ENCODE measurements at places on chromosomes 11 and 22.

GRCh38 chr22:20108757-20109230, 7.1 kb upstream of the RANBP1 start:
- no peak for DNase-seq

DNA sequence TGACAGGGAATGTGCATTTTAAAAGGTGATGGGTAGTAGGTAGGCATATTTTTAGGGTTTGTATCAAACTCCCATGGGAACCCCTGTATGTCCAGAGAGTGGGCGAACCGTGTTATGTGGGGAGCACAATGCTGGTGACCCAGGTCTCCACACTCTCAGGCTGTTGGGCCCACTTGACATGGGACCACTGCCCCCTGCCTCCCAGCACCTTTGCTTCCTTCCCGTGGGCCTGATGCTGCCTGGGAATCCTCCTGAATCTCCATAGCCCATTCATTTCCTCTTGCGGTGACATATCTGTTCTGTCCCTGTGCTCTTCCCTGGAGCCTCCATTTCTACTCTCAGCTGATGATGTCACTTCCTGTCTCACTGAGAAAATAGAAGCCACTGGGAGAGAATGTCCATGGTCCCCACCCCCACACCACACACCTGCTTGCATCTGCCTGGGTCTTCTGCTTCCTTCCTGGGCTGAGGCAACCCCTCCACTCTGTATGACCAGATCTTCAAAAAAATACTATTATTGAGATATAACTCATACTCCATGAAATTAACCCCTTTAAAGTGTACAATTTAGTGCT, 55.8 kb upstream of the THY1 start:
- DNase-seq = no peak

- no peak for DNase-seq
Observed at GRCh38 chr22:24728790-24729637, 45.5 kb downstream of the PIWIL3 start.

DNA sequence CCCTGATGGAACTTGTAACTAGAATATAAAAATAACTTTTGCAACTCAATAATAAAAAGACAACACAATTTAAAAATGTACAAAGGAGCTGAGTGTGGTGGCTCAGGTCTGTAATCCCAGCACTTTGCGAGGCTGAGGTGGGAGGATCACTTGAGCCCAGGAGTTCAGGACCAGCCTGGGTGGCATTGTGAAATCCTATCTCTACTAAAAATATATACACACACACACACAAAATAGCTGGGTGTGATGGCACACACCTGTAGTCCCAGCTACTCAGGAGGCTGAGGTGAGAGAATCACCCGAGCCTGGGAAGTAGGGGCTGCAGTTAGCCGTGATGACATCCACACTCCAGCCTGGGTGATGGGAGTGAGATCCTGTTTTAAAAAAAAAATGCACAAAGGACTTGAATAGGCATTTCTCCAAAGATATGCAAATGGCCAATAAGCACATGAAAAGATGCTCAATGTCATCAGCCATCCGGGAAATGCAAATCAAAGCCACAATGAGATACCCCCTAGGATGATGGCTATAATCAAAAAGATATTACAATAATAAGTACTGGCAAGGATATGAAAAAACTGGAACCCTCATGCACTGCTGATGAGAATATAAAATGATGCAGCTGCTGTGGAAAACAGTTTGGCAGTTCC, 59.8 kb upstream of the SEPTIN5 start:
- DNase-seq = no peak

DNA sequence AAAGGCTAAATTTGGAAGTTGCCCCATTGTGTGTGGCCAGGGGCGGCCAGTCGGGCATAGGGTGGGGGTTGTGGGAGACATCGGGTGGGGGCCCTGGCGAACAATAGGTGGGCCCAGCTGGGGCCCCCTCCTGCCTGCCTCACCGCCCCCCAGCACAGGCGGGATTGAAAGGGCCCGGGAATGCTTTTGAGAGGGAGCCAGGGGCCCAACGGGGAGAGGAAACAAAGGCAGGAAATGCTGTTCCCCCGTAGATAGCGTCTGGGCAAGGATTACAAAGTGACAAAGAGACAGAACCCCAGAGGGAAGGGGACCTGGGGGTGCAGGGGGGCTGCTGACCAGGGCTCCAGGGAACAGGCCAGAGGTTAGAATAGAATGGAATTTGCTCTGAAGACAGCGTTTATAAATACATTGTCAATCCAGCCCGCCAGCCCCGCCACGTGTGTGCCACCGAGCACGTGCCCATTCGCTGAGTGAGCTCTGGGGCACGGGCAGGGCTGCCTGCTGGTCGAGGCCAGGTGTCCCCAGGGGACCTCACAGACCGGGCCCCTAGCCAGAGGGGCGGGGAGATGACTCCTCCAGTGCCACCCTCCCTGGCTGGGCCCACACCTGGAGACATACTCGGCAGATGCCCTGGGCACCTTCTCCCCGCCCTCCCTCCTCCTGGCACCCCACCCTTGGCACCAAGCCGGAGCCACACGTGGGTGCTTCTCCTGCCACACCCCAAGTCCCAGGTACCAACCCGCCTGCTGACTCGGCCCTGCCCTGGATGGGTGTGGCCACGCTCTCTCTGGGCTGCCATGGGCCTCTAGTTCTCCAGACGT, 9.7 kb downstream of the PDGFB start:
- DNase-seq = no peak

DNA sequence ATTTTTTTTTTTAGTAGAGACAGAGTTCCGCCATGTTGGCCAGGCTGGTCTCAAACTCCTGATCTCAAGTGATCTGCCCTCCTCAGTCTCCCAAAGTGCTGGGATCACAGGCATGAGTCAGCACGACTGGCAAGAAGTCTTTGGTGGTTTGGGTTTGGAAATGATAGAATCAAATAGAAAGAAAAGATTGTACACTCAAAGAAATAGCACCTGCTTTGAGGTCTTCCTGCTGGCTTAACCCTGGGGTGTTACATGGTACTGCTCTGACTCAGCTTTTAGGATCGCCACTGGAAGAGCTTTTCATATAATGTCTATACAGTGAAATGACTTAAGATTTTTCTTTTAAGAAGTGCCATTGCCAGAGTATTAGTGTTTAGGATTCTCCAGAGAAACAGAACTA, 50.2 kb downstream of the JAM3 start:
- DNase-seq = no peak

- no peak for DNase-seq
Observed at GRCh38 chr11:126456783-126457542, 101.5 kb downstream of the ST3GAL4 start.

DNA sequence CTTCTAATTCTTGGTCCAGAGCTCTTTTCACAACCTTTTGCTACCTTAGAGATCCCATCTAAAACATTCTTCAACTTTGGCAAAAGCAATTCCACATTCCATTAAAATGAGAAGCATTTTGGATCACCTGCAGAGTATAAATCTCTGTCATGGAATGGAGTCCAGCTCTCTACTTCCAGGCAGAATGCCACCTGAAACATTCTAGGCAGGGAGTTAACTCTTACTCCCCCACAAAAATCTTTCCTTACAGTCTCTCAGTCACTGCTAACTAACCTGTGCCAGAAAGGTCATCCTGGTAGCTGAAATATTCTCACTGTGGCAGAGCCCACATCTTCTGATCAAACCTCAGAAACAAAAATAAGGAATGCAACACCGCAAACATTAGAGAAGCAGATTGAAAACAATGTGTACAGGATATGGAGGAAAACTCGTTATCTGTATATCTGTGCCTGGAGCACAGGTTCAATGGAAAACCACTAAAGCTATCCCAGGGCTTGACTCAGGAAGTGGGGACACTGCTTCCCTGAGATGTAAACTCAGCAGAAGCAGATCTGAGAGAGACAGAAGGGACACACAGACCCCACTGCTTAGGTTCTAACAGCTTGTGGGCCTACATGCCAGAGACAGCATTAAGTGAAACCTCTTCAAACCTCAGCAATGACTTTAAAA, 78.9 kb downstream of the KCNC1 start:
- no peak for DNase-seq

GRCh38 chr11:116993599-116993998, 104.6 kb downstream of the SIK3 start:
- DNase-seq = no peak

DNA sequence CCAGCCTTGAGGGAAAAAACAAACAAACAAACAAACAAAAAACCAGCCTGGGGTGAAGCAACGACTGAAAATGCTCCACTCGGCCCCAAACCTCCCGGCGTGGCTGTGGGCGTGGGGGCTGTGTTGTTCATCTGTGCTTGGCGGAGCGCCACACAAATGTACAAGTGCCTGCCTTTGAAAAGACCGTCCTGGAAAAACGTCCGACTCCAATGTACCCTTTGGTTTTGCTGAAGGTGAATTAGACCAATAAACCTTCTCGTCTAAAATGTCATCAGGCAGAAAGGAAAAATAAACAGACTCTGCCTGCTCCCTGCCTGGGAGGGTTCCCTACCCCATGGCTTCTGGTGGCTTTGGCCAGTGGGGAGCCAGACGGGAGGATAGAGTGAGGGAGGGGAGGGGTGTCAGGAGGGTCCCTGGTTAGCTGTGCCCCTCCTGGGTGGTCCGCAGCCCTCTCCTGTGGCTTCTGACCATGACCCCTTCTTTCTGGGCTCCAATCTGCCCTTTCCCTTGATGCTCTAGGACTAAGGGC, 93.9 kb downstream of the TRMU start:
- DNase-seq = no peak

DNA sequence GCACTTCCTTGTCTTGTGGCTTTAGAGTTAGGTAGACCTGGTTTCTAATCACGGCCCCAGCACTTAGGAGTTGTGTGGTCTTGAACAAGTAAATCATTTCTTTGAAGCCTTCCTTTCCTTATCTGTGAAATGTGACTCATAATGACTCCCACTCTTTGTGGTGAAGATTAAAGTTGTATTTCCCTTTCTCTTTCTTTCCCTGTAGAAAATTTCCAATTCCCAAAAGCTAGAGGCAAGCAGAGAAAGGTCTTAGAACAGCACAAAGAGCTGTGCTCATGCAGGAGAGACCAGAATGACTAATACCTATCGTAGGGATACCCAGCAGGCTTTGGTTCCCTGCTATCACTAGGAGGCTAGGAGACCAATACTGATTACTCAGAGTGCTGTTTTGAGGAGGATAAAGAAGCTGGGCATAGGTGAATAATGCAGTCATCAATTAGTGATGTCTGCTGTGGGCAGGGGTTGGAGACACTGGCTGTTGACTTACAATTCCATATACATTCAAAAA, 270.7 kb upstream of the SYN3 start:
- DNase-seq = no peak

GRCh38 chr11:11748706-11749365, 92.9 kb upstream of the USP47 start:
- no peak for DNase-seq

- no peak for DNase-seq
Observed at GRCh38 chr11:78323363-78323762, 94.3 kb downstream of the GAB2 start.

DNA sequence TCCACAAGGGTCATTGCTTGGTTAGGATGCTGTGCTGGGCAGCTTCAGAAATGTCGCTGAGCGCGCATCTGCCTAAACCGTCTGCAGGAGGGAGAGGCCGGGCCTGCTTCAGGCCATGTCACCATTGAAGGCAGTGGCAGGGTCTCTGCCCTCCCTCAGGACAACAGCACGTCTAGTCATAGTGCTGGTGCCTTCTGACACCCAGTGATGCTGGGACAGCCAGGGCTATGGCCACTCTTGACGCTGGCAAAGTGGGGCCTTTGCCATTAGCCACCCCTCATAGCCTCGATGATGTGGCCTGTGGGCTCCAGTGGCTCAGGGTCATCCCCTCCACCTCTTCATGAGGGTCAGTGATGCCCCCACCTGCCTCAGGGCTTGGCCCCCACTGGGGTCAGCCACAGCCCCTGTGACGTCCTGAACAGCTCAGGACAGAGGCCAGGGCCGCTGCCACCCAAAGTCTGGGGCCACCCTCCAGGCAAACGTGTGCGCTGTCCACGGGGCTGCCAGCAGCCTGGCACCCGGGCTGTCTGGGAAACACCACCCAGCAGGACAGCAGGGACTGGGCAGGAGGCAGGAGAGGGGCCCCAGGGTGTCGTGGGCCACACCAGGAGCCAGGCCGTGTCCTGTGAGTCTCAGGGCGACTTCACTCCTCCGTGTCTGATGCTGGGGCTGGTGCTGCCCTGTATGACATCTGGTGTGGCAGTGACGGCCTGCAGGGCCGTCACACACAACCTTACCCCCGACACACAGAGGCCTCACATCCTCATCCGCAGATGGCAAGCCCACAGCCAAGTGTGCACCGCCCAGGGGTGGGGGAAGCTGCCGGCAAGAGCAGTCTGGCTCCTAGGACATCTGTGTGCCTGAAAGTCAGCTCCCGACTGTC, 42.5 kb downstream of the CERK start:
- no peak for DNase-seq

DNA sequence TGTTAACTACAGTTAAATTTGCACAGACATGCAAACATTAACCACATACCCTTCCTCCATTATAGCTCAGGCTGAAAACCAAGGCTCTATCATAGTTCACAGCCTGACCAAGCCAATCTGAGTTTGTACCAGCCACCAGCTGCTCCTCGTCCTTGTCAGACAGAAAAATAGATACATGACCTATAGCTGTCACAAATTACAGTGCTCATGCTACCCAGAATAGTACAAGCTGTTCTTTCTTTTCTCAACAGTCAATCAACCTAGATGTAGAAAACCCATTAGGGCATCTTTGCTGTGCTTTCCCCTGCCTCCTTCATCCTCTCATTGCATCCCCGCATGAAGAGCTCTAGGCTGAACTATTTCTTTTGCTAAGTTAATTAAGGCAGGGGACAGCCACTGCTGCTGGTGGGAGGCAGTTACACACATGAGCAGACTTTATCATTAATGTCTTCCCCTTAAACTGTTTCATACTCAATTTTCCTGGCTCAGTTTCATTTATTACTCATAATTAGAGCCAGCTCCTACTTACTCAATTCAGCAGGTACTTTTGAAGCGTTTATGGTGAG, 148.3 kb downstream of the TRPC6 start:
- DNase-seq = no peak

DNA sequence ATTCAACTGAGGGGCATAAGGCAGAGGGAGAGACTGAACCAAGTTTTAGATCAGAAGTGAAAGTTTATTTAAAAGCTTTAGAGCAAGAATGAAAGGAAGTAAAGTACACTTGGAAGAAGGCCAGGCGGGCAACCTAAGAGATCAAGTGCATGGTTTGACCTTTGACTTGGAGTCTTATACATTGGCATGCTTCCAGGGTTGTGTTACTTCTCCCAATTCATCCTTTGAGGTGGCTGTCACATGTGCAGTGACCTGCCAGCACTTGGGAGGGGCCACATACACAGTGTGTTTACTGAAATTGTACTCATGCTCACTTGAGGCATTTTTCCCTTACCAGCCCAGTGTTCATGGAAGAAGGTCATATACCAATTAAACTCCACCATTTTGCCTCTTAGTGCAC, 30.4 kb downstream of the CYP2R1 start:
- no peak for DNase-seq

- no peak for DNase-seq
Observed at GRCh38 chr11:64535811-64536210, 55.2 kb upstream of the SLC22A12 start.

GRCh38 chr11:83459798-83460197, 173.6 kb upstream of the CCDC90B start:
- no peak for DNase-seq

GRCh38 chr22:50485221-50486131, 1.2 kb upstream of the MIOX start:
- no peak for DNase-seq

GRCh38 chr11:73478737-73479347, 102.6 kb downstream of the RELT start:
- DNase-seq = no peak
